ENCODE measurements at places on chromosomes 12 and 14.

DNA sequence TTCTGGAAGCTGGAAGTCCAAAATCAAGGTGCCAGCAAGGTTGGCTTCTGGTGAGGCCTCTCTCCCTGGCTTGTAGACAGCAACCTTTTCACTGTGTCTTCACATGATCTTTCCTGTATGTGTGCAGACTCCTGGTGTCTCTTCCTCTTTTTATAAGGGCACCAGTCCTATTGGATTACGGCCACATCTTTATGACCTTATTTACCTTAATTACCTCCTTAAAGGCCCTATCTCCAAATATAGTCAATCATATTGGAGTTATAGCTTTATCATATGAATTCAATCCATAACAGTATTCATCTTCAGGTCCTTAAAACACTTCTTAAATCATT lies 21.2 kb upstream of the GARIN2 start:
- DNase-seq: no peak

DNA sequence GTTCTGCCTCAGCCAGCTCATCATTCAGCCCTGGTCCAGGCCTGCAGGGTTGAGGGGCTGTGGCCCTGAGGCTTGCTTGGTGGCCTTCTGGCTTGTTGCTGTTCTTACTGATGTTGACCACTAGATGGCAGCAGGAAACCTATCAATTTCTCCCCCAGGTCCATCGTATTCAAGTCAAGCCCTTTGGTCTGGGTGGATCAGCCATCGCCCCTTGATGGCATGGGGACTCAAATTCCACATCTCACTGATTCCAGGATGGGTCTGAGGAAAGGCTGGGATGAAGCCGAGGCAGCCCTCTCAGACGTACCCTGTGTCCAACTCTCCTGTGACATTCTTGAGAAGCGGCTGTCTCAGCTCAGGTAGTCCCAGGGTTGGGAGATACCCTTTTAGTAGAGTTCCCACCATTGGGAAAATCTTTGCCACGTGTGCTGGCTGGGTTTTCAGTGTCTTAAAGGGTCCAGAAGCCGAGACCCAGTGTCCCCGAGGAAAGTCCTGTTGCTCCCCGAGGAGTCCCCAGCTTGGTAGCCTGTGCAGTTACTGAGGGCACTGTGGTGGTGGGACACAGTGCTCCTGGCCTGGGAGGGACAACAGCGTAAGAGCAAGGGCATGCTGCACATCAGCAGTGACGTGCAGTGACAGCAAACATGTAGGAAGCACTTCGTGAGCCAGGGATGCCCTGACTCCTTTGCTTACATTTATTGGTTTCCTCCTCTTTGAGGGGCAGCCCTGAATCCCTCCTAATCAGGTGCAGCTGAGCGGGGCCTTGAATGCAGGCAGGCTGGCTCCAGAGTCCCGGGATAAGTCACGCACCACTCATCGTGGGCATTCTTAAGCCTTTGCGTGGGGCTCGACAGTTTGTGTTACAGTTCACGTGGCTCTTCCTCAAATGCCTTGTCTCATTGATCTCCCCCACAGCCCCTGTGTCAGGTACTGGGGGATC lies 58.6 kb downstream of the TSPAN9 start:
- peak; percentile 11 for DNase-seq

GRCh38 chr12:46303039-46303666 lies 34.3 kb upstream of the SLC38A1 start:
- peak; percentile 14 for DNase-seq

DNA sequence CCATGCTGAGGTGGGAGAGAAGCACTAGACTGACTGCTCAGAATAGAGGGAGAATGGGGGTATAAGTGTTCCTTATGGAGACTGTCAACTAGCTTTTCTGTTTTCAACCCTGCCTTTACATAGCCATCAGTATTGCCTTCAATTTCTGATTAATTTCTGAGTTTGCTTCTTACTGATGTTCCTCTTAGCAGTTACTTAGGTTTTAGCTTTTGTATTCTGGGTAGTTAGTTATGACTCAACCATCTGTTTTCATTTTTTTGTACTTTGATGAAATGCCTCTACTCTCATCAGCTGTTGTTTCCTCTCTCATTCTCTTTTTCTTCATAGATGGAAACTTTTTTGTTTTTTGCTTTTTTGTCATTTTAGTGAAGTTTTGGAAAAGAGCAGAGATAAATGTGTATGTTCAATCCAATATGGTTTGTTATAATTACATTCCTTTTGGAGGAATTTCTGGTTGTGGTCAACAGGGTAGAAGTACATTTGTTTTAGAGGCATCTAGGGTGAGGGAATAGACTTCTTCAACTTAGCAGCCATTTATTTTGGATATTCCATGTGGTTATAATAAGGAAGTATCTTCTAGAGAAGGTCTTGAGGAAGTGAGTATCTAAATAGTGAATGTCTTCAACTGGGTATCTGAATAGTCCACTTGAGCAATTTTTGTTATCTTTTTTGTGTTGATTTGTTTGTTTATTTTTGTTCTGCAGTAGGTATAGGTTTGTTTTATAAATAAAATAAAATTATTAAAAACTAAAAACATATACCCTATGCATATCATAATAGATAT lies 29.6 kb downstream of the PMCH start:
- no peak for DNase-seq

DNA sequence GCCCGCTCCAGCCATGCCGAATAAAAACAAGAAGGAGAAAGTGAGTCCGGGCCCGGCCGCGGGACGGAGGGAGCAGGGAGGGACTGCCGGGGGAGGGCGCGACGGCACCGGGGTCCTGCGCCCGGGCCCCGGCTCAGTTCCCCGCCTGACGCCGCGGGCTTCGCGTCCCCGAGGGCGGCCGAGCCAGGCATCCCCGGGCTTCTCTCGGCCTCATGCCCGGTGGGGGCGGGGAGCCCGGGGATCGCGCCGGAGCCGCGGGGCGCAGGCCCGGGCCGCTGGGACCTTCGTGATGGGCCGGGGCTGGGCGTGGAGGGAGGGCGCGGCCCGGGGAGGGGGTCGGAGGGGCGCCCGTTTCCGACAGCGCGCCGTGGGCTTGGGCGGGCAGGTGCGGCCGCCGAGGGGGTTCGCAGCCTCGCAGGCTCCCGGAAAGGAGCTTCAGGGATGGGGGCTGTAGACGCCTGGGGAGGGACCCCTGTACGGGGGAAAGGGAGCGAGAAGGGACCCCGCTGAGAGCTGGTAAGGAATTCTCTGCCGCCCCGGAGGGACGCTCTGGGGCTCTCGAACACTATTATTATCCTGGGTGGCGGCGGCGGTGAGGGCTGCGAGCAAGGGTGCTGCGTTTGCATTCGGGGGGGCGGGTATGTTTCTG lies 496 bp downstream of the PPP2R5C start:
- peak; percentile 49 for DNase-seq

GRCh38 chr14:72889366-72889765 lies 4.5 kb downstream of the DPF3 start:
- no peak for DNase-seq

- no peak for DNase-seq
These were observed 90.8 kb downstream of the TMEM30B start for GRCh38 chr14:61190341-61190740.

- DNase-seq: no peak
These were observed 402.0 kb downstream of the SYT1 start for GRCh38 chr12:79266343-79267144.

DNA sequence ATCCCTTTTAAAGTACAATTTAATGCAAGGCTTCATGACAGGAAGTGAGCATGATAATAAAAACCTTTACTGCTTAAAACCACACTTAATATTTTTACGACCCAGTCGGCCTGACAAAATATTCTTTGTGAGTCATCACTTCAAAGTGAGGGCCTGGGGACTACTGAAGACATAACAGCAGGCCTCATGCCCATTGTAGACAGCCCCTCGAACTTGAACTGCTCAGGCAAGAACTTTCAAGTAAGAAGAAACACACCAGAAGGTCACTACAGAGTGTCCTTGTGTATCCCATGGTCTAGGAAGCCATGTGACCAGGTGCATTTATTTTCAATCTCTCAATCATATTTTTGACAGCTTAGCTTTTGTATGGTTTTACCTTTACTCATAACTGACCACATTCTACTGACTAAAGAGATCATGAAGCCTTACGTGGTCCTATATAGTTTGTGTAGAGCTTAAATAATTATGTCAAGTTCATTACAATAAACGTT lies 61.4 kb upstream of the MANSC4 start:
- DNase-seq: no peak

- DNase-seq: no peak
These were observed 36.9 kb downstream of the ZFC3H1 start for GRCh38 chr12:71626768-71627167.

GRCh38 chr14:100864206-100864605 lies 38.3 kb downstream of the MEG3 start:
- DNase-seq: no peak

- DNase-seq: no peak
These were observed 76.4 kb downstream of the RGS6 start for GRCh38 chr14:72008666-72009065.

DNA sequence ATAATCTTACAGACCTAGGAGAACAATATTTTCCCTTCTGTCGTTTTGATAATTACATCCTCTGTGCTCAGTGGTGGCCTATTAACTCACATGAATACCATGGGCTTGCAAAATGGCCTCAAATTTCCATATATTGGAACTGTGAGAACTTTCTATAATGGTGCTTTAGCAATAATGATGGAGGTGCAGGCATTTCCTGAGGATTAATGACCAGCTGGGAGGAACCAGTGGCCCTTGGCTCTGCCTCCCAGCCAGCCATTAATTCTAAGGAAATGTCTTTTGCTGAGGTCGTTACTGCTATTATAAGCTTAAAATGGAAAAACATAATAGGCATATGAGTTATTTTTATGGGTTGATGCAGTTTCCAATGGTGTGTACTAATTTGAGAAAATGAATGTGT lies 33.6 kb downstream of the HMGA2 start:
- no peak for DNase-seq

DNA sequence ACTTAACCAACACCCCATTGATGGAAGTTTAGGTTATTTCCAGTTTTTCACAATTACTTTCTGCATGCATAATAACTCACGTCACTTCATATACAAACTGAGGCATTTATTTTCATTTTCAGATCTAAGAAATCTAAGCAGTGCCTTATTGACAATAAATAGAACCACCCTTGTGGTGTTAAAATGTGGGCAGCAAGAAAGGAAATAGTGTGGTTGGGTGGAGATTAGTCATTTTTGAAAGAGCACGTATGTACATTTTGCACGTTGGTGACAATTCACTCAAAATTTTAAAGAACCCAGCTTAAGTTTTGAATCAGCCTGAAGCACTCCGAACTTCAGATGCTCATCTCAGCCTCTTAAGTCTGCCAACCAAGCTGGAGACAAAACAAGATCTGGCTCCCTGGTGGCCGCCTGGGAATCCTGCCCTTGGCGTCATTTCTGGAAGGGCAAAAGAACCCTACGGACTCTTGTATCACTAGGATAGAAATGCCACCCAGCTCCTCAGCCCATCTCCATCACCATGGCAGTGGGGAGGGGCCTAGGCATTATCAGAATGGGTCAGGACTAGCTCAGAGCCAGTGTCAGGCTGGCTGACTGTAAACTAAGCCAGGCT lies 89.5 kb upstream of the BCL2L14 start:
- peak; percentile 33 for DNase-seq

DNA sequence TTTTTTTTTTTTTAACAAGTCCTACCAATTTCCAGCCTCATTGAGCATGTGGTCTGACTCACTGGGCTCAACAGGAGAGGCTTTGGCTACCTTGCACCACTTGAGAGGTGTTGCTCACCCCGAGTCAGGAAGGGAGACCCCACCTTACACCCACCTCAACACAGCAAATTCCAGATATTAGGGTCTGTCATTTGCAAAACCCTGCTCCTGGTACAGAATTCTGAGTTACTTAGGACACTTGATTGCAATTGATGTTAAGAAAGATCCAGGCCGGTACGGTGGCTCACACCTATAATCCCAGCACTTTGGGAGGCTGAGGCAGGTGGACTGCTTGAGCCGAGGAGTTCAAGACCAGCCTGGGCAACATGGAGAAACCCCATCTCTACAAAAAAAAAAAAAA lies 14.1 kb downstream of the DGLUCY start:
- no peak for DNase-seq

DNA sequence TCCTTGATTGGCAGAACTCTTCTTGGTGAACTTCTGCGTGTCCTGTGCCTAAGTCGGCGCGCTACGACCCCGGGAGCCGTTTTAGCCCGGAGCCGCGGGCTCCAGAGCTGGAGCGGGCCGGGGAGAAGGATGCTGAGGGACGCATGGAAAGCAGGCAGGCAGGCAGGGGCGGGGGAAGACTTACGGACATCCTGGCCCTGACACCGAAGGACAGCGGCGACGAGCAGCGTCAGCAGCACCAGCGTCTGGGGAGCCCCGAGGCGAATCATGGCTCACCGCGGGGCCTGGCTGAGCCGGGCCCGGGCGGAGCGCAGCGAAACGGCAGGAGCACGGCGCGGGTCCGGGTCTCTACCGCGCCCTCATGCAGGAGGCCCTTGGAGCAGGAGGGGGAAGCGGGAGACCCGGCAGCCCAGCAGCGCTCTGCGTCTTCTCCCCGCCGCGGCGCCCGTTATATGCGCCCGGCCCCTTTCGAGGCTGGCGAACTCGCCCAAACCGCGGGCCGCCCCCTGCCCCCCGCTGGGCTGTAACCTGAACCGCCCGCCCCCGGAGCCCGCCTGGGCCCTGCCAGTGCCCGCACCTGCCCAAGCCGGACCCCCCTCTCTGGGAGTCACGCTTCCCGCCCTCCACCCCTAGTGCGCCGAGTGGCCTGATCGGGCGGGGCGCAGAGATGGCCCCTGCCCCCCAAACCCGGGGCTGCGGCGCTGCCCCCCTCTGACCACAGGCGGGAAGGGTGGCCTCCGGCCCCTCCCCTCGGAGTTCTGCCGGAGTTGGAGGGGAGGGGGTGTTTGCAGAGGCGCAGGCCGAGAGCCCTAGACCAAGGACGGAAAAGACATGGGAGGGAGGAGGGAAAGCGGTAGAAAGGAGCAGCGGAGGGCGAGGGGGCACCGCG lies at the start of gene COL2A1:
Gene COL2A1, minus strand, starts transcription at position 424 of the 889 bp plus-strand sequence. Its CDS starts 155 bp downstream, at position 269.
- DNase-seq: no peak

- DNase-seq: no peak
These were observed 21.5 kb downstream of the GNPNAT1 start for GRCh38 chr14:52769887-52770286.

GRCh38 chr12:92582475-92582874 lies 120.3 kb upstream of the PLEKHG7 start:
- no peak for DNase-seq

GRCh38 chr12:101695706-101696105 lies 1.7 kb upstream of the CHPT1 start:
- no peak for DNase-seq

DNA sequence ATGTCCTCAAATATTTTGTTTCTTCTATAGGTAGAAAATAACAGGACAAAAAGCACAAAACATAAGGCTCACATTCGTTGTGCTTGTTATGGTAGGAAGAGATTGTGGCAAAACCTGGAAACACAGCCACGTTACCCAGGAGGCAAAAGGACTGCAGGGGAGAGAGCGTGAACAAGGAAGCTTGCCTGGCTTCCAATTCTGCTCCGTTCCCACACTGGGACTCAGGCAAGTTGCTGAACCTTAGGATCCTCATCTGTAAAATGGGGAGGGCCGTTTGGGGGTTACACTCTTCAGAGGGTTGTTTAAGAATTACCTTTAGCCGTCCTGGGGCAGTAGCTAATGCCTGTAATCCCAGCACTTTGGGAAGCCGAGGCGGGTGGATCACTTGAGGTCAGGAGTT lies 205.3 kb downstream of the SSPN start:
- DNase-seq: no peak

Measured in stimulated activated CD4-positive, alpha-beta T cell treated with anti-CD3 and anti-CD28 coated beads, Interleukin-4, amount 100 ng/mL, for 4 hours (primary cell).